ENCODE measurements at places on chromosomes 7 and 10.

GRCh38 chr10:89845541-89846280, 144.3 kb downstream of the KIF20B start:
- DNase-seq = no peak

GRCh38 chr7:100568896-100569844, 4.5 kb downstream of the SAP25 start:
- DNase-seq = no peak

- DNase-seq = peak; percentile 41
Measured at GRCh38 chr7:151083071-151083823, at the start of gene TMUB1. Gene TMUB1, minus strand, starts transcription at chr7:151083493. Its CDS starts 930 bp downstream, at chr7:151082563.

DNA sequence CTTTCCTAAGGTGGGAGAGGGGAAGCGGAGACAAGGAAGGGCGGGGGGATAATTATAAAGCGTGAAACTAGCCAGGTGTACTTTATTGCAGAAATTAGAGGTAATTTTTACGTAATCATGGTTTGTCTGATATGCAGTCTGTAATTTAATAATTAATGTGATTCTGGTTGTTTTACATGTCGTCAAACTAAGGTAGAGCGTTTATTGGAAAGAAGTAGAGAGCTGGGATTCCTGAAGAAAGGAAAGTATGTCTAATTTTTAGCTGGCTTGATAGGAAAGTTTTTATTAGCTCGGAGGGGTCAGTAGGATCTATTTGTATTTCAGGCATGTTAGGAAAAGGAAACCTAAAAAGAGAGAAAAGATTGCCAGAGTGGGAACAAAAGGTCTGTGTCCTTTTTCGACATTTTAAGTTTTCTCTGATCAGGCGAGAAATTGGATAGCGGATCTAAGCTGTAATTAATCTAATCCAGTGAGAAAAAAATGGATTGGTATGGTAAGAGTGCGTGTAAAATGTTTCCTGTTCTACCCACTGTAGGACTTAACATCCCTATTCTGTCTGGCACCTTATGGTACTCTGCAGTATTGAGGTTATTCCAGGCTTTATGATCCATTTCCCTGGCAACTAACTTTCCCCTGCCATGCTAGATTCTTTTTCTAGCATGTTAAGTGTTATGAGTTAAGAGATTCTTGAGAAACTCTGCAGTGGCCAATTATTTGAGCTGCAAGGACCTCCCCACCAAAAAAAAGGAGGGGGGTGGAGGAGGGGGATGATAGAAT, 1.4 kb downstream of the CELF2 start:
- no peak for DNase-seq

DNA sequence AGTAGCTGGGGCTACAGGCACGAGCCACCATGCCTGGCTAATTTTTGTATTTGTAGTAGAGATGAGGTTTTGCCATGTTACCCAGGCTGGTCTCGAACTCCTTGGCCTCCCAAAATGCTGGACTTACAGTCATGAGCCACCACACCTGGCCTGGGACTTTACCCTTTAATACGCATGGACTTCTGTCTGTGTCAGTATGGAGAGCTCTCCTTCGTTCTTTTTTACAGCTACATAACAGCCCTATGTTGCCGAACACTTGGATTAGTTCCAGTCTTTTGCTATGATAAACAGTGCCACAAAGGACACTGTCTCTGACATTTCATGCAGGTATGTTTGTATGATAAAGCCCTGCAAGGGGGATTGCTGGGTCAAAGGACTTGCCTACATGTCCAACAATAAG, 10.9 kb upstream of the OAT start:
- DNase-seq = no peak

GRCh38 chr7:11707606-11708193, 124.3 kb downstream of the THSD7A start:
- no peak for DNase-seq

Data from activated naive CD4-positive, alpha-beta T cell (primary cell).